ENCODE measurements at places on chromosomes 13 and 19.

DNA sequence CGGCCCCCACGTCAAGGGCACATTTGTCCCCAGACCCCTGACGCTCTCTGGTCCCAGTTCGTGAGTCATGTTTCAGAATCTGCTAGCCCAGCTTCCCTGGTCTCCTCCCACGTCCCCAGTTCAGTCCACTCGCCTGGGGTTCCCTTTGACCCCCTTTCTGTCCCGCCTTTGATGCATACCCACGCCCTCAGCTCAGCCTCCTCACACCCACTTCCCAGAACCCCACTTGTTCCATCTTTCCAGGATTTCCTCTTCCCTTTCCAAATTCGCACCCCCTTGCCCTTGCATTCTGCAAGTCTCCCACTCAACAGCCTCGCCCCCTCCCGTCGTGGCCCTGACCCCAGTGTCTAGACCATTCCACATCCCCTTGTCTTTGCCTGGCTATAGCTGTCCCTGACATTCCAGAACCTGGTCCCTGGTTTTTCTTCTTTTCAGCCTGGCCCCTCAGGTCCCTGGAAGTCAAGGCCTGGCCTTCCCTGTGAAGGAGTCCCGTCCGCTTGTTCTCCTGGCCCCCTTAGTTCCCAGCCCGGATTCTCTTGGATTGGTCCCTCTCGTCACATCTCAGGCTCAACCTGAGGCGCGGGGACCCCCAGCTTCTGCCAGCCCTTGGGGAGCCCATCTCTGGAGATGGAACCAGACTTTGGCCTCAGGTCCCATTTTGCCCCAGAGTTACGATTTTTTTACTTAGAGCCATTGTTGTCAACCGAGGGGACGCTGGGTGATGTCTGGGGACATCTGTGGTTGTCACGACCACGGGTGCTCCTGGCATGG, 1.3 kb downstream of the NCLN start:
- no peak for DNase-seq

GRCh38 chr13:42337808-42338600, 66.1 kb downstream of the AKAP11 start:
- DNase-seq: no peak

- DNase-seq: no peak
These were observed 7.0 kb upstream of the CTXN1 start for GRCh38 chr19:7932930-7933300.

- DNase-seq: no peak
These were observed 4.3 kb downstream of the PIN1 start for GRCh38 chr19:9839415-9839814.

DNA sequence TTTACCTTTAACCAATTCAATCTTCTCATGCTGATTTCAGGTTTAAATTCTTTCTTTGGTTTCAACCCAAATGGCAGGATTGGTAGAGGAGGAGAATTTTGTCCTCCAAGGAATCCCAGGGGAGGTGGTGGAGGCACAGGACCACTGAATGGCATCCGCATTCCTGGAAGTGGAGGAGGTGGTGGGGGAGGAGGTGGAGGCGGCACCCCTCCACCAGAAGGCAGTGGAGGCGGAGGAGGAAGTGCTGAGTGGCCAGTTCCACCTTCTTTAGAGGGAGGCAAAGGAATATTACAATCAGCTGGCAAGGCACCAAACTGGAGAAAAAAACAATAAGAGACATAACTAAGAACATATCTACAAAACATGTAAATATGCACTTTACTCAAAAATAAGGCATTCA, 192.9 kb downstream of the DIAPH3 start:
- no peak for DNase-seq

All from stimulated activated CD8-positive, alpha-beta memory T cell treated with anti-CD3 and anti-CD28 coated beads, Interleukin-4, amount 100 ng/mL, for 4 hours (primary cell).